HT1080 (cell line): ENCODE measurements at places on chromosomes 12 and 14.

DNA sequence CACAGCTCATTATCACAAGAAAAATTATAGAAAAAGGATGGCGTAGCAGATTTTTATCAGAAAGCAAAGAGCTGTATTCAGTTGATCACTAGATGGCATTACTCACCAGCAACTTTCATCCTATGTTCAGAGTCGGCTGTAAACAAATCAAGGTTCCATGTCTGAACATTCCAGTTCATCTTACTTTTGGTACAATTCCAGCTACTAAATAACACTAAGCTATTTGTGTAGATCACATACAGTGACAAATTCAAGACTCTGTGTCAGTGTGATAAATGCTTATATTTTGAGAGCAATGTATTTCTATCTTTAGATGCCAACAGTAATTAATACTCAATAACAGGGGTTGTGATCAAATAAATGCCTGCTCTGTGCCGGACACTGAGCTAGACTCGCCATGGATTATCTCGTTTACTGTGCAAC is 30.1 kb downstream of the NRDE2 start:
- DNase-seq: peak; percentile 36

DNA sequence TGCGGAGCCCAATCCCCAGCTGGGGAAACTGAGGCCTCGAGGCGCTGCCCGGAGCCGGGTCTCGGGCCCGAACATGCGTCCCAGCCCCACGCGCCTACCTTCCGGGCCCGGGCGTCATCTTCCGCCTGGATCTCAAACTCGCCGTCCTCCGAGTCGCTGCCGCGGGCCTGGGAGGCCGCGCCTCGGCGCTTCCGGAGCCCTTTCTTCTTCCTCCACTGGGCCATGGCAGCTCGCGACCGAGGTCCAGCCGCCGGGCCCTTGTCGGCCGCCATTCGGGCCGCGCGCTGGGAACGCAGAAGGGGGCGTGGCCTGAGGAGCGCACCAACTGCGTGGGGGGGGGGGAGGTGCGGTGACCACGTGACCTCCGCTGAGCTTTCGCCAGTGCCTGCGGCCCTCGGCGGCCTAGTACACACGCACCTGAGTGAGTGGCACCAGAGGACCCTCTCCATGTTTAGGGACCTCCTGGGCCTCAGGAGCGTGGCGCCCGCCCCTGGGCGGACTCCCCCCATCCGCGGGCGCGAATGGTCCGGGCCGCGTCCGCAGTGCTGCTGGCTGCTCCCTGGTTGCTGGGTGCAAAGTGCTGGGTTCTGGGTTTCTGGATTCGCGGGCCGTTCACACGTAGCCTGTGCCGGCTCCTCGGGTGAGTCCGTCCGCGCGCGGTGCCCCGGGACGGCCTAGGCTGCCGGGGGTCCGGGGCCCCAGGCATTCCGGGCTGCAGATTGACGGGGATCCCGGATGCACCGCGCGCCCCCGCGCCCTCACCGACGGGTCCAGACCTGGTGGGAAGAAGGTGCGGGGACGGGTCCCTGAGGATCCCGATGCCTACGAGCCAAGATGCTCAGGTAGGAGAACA is at the start of the genes DDX54 and RITA1:
TSS of gene DDX54 (minus strand) at position 299 of the 853 bp plus-strand sequence. CDS start at position 272, 27 bp downstream.
TSS of gene RITA1 (plus strand) at position 542 of the 853 bp plus-strand sequence. CDS start 1,026 bp downstream, outside the sequence.
- peak; percentile 79 for DNase-seq

DNA sequence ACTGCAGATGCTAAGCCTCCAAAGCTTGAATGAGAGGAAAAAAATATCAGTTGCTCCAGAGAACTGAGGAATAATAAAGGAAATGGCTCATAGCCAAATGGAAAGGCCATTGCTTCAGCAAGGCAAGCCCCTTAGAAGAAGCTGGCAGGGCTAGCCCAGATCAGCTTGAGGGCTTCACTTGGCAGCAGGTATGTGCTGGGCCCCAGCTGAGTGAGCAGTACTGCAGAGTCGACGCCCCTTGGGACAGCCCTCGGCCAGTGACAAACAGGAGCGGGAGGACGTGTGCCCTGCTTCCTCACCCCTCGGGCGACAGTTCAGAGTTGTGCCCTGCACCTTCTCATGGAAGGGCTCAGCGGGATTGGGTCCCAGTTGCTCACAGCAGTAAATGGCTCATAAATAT is 1031.2 kb upstream of the TMEM132C start:
- no peak for DNase-seq

DNA sequence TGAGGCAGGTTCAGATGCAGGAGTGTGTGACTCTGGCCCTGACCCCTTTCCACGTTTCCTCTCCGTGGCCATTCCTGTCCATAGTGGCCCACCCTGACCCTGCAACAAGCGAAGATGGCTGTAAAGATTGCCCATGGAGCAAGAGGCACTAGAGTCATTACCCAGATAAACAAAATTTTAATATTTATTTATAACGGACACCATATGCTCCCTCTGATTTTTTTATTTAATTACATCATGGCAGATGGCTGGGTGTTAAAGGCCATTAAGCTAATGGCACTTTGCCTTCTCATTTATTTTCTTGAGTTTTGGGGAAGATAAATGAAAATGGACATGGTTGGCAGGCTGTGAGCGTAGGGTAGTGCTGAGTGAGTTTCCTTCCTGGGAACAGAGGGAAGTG is 58.7 kb downstream of the WSCD2 start:
- DNase-seq: no peak

DNA sequence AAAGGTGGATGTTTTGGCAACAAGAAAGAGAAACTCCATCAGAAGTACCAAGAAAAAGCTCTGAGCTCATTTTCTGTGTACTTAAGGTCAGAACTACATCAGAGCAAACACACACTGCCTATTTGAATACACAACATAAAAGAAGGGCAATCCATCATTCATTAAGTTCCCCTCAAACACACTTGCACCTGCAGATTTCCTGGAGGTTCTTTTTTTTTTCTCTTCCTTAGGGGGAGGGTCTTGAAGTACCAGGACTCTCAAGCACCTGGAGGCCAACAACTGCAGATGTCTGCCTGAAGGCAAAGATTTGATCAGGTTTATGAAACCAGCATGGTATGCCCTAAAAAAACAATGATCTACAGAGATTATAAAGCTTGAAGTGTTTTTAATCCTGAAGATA is 26.1 kb upstream of the PTHLH start:
- no peak for DNase-seq

GRCh38 chr14:69543341-69544115 is 31.1 kb downstream of the CCDC177 start:
- DNase-seq: peak; percentile 99

DNA sequence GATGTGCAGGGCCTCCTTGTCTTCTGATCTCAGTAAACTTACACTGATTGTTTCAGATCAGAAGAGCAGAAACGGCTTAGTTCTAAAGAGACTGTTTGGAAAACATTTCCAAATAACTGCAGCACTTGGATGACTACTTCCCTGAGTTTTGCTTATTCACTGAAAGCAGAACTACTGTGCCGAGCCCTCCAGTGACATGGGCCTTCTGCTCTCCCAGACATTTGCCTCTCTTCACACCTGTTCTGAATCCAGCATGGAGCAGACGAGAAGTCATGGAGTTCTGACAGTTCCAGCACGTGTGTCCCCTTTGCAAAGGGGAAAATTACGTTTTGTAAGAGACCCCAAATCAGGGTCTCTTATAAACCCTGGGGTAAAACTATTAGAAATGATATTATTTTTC is 31.4 kb downstream of the ETNK1 start:
- no peak for DNase-seq

- DNase-seq: no peak
Measured at GRCh38 chr12:119949145-119949544, 39.9 kb upstream of the BICDL1 start.

- no peak for DNase-seq
Measured at GRCh38 chr12:18239526-18239925, 21.8 kb upstream of the PIK3C2G start.

- DNase-seq: no peak
Measured at GRCh38 chr14:53470351-53471043, 317.4 kb upstream of the DDHD1 start.

DNA sequence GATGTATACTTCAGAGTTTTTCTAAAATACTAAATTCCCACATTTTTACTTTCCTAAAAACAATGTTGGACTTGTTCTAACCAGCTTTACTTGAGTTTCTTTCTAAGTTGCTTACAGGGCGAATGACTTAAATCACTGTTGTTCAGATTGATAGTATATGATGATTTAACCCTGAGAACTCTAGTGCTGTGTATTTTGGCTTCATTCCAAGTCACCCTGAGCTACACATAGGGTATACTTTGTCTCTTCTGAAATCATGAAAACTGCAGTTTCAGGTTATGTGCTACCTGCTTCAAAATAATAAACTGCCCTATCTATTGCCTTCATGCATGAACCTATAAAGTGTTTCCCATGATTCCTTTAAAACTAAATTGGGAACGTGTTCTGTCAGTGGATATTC is 162.5 kb upstream of the PDE3A start:
- no peak for DNase-seq

DNA sequence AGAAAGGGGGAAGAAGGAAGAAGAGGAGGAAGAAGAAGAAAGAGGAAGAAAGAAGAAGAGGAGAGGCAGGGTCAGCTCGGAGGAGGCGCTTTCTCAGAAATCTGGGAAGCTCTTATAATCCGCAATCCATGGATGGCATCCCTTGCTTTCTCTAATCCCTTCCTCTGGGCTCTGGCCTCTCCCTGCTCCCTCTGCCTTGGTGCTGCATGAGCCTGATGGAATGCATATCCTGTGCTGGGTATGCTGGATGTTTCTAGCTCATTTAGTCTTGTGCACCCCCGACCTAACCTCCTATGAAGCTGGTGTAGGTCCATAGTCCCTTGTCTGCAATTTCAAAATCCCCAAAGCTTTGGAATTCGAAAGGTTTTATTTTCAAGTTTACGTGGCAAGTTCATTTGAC is 94.2 kb upstream of the MYL2 start:
- no peak for DNase-seq

GRCh38 chr12:47807338-47807737 is 12.4 kb downstream of the HDAC7 start:
- DNase-seq: no peak

DNA sequence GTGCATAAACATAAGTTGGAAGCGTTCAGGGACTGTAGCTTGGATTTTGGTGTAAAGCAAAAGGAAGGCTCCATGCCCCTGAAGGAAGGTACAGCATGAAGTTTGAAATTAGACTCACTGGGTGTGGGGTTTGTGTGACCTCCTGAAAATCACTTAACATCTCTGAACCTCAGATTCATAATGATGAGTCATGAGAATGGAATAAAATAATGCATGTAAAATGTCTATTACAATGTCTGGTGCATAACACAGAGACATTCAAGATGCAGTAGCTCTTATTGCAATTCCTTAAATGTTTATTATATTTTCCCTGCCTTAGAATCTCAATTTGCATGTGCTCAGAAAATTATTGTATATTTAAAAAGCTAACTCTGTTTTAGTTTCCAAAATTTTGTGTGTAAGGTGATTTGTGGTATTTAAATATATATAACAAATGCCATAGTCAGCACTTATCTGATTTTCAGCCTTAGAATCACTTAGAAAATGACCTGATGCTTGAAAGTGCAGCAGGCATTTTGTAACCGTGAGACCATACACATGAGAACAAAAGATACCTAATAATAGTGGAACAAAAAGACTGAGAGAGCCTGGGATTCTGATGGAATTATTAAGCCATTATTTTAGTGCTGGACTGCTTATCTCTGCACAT is 66.3 kb downstream of the E2F7 start:
- DNase-seq: no peak

DNA sequence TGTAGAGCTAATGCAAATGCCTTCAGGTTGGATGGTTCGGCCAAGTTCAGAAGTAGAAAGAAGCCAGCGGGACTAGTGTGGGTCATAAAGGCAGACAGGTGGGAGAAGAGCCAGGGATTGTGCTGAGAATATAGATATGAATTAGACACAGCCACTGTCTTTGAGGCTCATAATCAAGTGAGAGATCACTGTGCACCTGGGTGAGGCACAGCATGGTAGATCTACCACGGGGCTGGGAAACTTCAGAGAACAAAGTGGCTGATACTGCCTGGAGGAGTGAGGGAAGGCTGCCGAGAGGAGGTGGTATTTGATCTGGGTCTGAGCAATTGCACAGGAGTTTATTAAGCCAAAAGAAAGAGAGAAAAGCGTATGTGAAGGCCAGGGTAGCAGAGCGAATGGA is 40.6 kb upstream of the CHST11 start:
- no peak for DNase-seq

DNA sequence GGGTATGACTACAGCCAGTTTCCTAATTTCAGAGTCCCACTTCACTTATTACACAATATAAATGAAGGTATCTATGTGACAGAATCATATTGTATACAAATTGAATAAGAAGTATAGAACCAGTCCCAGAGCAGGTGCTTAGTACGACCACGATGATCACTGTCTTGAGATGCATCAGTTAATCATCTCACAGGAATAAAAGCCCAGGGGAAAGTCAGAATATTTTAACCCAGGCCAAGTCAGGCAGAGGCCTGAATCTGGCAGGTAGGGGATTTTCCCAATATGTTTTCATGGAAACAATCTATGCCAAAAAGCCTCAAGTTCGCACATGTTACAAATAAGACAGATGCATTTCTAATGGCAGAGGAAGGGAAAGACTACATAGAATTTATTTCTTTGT is 758.4 kb downstream of the BCL11B start:
- no peak for DNase-seq

DNA sequence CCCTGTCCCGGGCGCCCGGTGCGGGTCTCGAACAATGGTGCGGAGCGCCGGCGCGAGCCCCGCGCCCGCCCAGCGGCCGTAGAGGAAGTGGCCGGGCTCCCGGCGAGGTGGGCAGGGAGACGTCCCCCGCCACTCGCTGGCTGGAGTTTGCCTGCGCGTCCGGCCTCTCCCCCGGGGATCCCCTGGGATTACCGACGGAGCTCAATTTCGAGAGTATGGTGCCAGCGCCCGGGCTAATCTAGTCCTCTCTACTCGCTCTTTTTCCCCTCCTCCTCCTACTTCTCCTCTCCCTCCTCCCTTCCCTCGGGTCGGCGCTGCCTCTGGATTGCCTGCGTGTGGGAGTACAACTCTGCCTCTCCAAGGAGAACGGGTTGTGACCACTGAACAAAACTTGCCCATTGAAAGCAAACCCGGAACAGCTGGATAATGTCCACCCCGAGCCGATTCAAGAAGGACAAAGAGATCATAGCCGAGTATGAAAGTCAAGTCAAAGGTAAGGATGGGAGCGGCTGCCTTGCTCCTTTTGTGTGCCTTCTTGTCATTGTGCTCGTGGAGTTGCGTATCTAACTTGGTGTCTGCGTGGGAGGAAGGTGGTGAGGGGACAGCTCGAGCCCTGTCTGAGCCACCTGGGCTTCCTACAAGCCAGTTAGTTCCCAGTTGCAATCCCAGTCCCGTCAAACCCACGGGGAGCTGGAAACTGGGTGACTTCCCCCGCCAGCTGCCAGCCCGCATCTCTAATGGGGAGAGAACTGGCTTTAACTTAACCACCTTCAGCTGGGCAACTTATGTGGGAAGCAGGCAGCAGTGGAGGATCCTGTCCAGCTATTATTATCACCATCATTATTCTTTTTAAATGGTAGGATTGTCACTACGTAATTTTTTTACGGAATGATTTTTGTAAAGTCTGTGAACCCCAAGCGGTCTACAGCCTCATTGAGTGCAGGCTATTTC is at the start of gene SRGAP1:
TSS of gene SRGAP1 (plus strand) at position 310 of the 951 bp plus-strand sequence. CDS start at position 427, 117 bp downstream.
- peak; percentile 53 for DNase-seq

DNA sequence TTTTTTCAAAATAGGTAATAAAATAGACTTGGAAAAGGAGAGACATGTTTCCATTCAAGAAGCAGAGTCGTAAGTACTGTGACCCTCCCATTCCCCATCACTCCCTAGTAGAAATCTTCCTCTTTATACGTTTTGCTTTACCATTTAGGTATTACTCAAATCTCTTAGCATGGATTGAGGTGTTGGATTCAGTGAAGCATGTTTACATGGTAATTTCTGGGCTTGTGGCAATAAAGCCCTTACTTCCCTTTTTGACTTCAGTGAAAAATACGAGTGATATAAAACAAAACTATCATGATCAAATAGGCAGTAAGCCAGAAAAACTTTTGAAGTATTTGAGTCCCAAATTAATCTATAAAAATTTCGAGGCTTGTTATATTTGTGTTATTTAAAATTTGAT is 27.4 kb downstream of the RAB21 start:
- no peak for DNase-seq

- DNase-seq: no peak
Measured at GRCh38 chr14:35549551-35549950, 15.6 kb downstream of the INSM2 start.
